ENCODE measurements at places on chromosomes 1 and 21.

DNA sequence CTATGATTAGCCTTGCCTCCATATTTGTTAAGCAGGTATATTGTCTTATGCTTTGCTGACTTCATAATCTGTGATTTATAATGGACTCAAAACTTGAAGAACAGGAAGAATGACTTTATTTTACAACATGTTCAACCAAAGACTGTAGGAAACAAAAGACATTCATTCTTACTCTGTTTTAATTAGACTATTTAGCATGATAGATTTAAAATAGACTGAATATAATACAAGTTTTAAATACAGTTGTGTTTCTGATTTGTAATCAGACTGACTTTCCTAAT, 63.1 kb downstream of the CDC14A start:
- no peak for DNase-seq

DNA sequence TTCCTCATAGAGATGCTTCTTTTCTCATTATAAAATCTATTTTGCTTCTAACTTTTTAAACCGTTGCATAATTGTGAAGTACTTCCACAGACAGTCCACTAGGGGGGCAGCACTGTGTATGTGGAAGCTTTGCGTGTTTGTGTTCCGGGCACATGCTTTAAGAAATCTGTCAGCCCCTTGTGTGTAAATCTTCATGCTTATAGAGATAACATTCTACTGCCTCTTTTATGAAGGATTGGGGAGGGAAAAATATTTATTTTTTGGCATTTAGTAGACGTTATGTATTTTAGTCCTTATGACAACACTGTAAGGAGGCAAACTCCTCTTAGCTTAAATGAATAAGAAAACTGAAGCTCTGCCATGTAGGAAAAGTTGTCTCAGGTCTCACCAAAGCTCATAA, 157.3 kb upstream of the PTGFR start:
- no peak for DNase-seq

DNA sequence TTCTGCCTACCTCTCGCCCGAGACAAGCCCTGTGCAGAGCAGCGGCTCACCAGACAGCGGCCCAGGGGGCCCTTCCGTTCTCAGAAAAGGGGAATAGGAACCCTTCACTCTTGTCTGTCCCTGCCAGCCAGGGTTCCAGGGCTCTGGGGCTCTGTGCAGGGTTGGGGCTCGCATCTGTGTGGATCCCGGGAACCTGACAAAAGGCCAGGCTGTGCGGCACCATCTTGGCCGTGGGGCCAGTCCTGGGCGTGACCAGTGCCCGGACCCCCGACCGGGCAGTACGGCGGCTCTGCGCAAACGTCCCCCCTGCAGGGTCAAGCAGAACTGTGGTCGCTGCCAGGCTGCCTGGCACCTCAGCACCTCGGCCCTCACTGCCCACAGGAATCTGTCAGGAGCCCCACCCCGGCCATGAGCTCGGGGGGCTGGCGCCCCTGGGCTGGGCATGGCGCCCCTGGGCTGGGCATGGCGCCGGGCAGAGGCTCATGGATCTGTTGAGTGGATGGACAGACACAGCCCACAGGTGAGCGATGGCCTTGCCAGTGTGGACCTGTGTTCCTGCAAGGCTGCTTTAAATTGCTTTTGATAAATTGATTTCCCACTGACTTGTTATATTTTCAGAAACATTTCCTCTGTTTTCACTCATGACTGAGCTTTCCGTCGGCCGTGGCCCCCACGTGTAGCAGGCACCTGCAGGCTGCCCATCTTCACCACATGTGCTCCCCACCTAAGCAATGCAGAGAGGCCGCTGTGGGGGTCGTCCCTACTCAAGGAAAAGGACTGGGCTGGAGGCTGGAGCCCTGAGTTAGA, 59.0 kb downstream of the SLX9 start:
- DNase-seq: no peak

DNA sequence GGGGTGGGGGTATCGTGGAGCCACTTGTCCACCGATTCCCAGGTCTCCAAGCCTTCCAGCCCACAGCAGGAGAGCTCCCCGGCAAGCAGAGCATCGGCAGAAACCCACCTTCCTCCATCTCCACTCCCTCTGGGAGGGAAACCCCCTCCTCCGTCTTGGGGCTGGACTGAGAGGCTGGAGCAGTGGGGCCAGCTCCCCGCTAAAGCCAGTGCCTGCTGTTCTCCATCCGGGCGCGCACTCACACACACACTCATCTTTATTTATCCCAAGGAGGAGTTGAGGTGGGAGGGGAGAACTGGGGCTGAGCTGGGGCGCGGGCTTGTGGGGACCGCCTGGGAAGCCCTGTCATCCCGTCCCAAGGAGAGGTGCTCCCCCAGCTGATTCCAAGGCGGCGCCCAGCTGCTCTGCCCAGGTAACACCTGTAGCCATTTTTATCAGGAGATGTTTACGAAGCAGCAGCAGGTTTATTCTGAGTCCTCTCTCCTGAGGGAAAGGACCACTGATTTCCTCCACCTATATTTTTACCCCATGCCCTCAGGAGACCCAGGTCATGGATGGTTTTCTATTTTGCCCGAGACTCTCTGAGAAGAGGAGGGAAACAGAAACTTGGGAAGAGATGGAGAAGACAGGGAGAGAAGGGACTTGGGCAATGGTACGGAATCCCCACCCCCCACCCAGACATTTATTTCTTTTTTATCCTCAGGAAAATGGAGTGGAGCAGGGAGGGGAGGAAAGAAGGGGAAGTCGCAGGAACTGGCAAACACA, 2.1 kb downstream of the KCNN3 start:
- DNase-seq: no peak

- no peak for DNase-seq
These were observed 109.5 kb upstream of the LMO4 start for GRCh38 chr1:87219141-87219540.

GRCh38 chr21:43734928-43735229, 15.9 kb downstream of the PDXK start:
- no peak for DNase-seq
